ENCODE measurements at places on chromosomes 5 and 9. TPM values are rescaled to one million over a fixed set of nuclear protein-coding genes. Genes with fewer than 3 reads are reported as not detected.

PDCD1LG2 gene
- total RNA-seq, result 1.3 TPM

GRCh38 chr5:53478411-53479044 lies 1.9 kb upstream of the FST start:
- DNase-seq, result peak; percentile 27
- H3K36me3 ChIP-seq, result no peaks in the 10 kb centered on the region
- H3K4me1 ChIP-seq, result peaks cover 12% of the 10 kb centered on the region

- H3K36me3 ChIP-seq, result no peaks in the 10 kb centered on the region
- no peak overlapping the region for H3K27ac ChIP-seq
- H3K4me1 ChIP-seq, result no peaks in the 10 kb centered on the region
These were observed 77.5 kb upstream of the SPATA31D4 start for GRCh38 chr9:81850724-81851123.

F2RL2 gene
- not detected for total RNA-seq

IFNB1 gene
- not detected for total RNA-seq

SLC25A25 gene
- 36.6 TPM for total RNA-seq

LCN15 gene
- not detected for total RNA-seq
